MG63 (cell line): ENCODE measurements at places on chromosomes 13 and 19.

- DNase-seq, result no peak
These were observed 152.0 kb upstream of the SLC10A2 start for GRCh38 chr13:103218253-103218652.

DNA sequence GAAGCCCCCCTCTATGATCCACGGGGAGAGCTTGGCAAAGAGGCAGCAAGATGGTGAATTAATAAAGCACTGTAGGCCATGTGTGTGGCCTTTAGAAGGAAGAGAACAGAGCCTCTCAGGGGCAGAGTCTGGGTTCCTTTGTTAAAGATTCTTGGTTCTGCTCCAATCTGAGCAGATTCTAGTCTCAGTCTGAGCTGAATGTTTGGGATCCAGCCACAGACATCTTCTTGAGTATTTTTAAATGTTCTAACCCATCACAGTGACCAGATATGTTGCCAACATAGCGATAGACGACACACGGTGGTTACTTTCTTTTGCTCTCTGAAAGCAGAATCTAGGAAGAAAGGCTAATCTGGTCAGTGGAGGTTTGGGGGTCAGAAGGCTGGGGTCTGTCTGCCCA lies 147.5 kb upstream of the GPR12 start:
- no peak for DNase-seq

- no peak for DNase-seq
These were observed 12.0 kb downstream of the TGDS start for GRCh38 chr13:94583926-94584325.

- peak; percentile 83 for DNase-seq
These were observed 83.9 kb downstream of the GNG7 start for GRCh38 chr19:2618611-2619010.

GRCh38 chr13:109021558-109021957 lies 392.1 kb downstream of the MYO16 start:
- DNase-seq, result no peak

DNA sequence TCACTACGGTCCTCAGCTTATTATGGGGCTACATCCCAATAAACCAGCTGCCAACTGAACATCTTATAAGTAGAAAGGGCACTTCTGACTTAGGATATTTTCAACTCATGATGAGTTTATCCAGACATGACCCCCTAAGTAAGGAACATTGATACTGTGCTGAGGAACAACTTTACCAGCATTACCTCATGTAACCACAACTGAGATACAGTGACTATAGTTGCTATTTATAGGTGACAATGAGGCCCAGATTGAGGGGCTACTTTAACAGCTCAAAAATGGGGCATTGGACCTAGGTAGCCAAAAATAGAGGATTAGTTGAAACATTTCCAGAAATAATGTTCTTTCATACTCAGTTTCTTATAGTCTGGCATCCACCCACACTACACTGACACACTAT lies 26.8 kb downstream of the SKA3 start:
- no peak for DNase-seq

- no peak for DNase-seq
These were observed 32.6 kb downstream of the PDE4A start for GRCh38 chr19:10452726-10453618.

GRCh38 chr13:46387064-46387851 lies at the start of gene RUBCNL:
Gene RUBCNL, minus strand, starts transcription at chr13:46387252. Its CDS starts 14,777 bp downstream, at chr13:46372475.
- DNase-seq, result peak; percentile 29

DNA sequence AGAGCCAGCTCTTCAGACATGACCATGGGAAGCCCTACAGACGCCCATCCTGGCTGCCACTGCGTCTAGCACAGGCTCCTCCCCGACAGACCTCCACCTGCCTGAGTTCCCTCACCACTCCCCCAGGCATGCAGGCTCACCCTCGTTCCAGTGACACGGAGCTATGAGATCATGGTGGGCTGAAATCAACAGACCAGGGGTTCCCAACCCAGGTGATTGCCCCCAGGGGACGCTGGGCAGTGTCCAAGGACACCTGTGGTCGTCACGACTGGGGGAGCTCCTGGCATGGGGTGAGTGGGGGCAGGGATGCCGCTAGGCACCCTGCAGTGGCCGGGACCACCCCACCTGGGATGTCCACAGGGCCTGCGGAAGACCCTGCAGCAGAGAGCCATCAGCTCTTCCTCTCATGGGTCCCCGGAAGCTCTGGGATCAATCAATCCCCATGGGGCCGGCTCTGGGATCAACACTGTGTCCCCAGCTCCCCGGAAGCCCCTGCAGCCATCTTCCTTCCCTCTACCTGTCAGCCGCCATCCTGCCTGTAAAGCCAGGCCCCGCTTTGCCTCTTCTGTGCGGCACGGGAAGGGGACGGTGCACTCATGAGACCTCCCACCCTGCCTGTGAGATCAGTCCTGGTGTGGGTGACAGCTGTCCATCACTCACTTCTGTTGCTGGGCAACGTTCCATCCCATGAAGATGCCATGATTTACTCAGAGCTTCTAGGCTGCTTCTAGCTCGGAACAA lies 12.8 kb upstream of the MADCAM1 start:
- DNase-seq, result no peak

GRCh38 chr19:31531326-31531725 lies 182.1 kb upstream of the TSHZ3 start:
- no peak for DNase-seq

DNA sequence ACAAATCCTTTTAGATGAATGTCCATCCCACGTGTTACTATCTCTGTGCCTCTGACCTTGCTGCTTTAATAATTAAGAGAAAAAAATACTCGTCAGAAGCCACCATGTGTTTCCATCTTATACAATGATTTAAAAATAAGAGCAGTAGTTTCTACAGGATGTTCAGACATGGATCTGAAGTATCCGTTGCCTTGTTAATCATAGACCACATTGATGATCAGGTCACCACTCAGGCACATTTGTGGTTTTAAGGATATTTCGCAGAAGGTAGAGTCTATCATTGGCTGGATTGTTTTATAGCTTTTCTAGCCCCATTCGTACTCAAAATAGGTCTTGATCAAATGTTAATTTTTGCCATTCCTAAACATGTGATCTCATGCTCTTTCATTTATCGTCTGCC lies 710.0 kb upstream of the ARGLU1 start:
- DNase-seq, result no peak

DNA sequence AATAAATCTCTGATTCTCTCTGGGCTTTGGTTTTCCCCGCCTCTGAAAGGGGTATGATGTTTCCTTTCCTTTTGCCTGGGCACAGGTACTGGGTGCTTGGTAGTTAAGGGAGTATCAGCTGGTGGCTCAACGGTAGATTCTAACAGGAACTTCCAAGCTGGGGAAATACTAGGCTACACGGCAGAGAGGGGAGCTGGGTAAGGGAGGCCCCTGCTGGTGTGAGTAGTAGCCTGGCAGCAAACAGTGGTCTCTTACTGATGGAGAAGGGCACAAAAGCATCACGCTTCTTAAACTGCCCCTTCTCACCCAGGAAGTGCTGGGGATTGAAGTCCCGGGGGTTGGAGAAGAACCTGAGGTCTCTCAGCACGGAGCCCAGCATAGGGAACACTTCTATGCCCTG lies 26.9 kb upstream of the CYP2A7 start:
- DNase-seq, result peak; percentile 15

GRCh38 chr19:12544401-12544876 lies 6.8 kb downstream of the ZNF564 start:
- DNase-seq, result no peak

DNA sequence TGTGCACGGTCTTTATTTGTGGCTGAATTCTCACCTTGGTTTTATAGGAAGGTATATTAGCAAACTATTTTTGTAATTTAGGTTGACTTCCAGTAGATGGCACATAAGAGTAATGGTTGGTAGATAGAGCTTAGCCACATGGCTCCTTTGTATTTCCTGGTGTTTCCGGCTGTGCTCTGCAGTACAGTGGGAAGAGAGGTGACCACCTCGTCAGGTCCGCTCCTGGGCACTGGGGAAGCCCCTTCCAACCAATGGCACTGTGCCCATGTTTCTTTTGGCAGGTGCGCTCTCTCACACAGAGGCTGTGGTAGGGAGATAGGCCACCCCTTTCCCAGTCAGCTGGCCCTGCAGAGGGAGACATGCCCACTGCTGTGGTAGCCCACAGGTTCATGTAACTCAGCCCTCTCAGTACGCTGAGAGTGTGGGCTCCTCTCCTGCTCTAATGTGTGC lies 74.3 kb upstream of the ATP12A start:
- DNase-seq, result no peak

DNA sequence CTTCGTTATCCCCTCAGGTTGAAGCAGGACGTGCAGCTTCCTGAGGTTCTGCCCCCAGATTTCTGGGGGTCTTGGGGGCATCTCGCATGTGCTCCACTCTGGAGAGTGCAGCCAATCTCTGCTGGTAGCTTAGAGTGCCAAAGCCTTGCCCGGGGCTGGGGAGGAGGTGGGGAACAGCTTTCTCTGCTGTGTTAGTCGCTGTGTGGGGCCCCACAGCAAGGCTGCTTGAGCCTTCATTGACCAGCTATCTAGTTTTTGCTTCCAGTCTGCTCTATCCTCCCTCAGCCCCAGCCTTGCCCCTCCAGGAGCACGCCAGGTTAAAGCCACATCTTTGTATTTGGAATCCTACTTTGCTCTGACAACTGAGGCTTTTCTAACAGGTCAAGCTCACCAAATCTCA lies 32.0 kb upstream of the MEDAG start:
- no peak for DNase-seq

- DNase-seq, result no peak
These were observed 1074.9 kb downstream of the PCDH17 start for GRCh38 chr13:58706421-58706820.

GRCh38 chr13:31686670-31687425 lies 52.5 kb upstream of the RXFP2 start:
- DNase-seq, result peak; percentile 46
